ENCODE measurements at places on chromosomes 2 and 18.
A peak's percentile ranks its signal among the peaks of the same experiment; 100 is the strongest.

- no peak for DNase-seq
Observed at GRCh38 chr18:45254709-45255082, 360.6 kb upstream of the SLC14A2 start.

DNA sequence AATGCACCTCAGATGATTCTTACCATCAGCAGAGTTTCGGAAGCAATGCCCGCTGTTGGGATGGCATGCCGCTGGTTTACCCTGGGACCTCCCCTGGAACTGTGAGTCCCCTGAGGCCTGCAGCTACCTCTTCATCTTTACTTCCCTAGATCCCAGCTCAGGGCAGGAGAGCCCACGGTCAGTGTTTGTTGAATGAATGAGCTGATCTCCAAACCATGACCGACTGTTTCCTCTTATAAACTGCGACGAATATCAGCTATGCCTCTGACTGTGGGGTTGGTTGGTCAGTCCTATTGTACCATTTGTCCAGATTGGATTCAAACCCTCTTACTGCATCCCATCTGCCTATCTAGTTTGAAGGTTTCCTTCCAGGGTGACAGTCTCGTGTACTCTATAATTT, 64.4 kb downstream of the DDX1 start:
- no peak for DNase-seq

DNA sequence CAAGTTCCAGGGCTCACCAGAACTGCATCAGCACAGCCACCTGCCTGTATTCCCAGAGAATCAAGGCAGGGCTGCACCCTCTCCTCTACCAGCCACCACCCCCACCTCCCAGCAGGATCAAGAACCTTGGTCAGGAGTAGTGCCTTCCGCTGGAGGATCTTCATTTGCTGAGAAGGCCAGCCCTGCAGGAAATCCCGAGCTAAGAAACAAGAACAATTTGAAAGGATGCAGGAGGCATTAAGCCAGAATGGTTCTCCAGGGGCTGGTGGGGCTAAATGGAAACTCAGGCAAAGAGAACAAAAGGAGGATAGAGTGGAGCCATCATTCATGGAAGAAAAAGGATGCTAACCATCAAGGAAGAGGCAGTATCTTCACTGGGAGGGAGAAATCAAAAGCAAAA, 147.3 kb upstream of the SLC14A2 start:
- no peak for DNase-seq

GRCh38 chr2:240889601-240890560, 6.1 kb downstream of the MAB21L4 start:
- no peak for DNase-seq

- DNase-seq = no peak
Observed at GRCh38 chr18:28136071-28136470, 40.9 kb downstream of the CDH2 start.

GRCh38 chr2:141523199-141523598, 607.6 kb downstream of the LRP1B start:
- DNase-seq = no peak

DNA sequence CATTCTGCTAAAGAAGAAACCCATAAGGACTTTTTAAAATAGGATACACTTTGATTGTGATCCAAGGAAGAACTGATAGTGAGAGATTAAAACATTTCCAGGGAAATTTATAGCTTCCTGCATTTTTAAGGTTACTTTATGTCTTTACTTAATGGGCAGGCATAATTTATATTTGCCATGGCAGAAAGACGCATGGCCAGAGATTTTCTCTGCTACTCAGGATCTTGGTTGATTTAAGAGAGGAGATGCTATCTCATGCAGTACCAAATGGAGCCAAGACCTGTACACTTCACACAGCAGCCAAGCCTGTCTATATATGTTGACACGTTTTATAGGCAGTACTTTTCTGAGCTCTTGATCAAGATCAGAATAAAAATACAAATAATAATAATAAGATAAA, 60.9 kb upstream of the NT5C1B start:
- DNase-seq = no peak

- peak; percentile 47 for DNase-seq
Observed at GRCh38 chr2:224284134-224284946, 117.6 kb downstream of the FAM124B start.

- DNase-seq = no peak
Observed at GRCh38 chr2:182649316-182649715, 66.7 kb upstream of the DNAJC10 start.

- DNase-seq = no peak
Observed at GRCh38 chr2:96913117-96913397, 43.2 kb upstream of the SEMA4C start.

DNA sequence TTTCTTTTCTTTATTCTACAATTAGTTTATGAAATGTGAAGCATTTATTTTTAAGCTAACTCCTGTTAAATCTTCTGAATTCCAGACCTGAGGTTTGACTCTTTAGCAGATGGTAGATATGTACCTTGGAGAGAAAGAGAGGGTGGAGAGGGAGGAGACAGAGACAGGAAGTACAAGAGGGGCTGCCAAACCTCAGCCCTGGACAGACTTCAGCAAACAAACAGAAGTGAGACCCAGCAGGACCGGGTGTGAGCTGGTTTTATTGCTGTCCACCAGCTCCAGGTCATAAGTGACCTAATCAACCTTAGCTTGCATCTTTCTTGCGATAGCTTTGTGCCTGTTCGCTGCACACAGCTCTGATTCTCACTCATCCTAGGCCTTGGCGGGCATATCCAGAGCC, 168.6 kb downstream of the CNTNAP5 start:
- DNase-seq = no peak

- DNase-seq = no peak
Observed at GRCh38 chr2:34308140-34308539, 709.0 kb upstream of the FAM98A start.

DNA sequence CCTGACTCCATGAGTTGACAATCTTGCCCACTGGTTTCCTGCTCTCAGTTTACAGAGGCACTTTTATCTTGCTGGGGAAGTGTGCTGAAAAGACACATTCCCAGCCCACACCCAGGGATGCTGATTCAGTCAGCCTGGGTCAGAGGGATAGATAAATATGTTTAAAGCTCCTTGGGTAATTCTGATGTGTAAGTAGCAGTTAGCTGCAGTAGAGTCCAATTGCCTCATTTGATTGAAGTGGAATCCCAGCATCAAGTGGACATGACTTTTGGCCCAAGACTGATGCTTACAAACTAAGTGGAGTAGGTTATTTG, 29.4 kb downstream of the PSD4 start:
- no peak for DNase-seq

- no peak for DNase-seq
Observed at GRCh38 chr2:100988630-100989417, 13.3 kb upstream of the RPL31 start.

- DNase-seq = no peak
Observed at GRCh38 chr18:74299746-74300145, 8.0 kb upstream of the CYB5A start.

DNA sequence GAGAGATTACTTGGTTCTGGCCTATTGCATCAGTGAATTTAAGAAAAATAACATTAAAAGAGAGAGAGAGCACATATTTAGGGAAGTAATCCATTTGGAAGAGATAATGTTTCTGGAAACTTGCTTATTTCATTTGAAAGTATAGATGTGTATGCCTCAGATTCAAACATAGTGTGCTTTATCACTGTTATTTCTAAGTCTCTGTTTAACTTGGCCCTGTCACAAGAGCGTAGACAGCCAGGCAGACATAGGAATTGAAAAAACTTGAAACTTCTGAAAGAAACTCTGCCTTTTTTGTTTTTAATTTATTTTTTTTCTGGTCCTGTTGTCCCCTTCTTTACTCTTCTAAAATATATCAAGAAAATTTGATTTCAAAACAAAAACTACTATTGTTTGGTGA, 849.1 kb downstream of the CNTNAP5 start:
- no peak for DNase-seq

DNA sequence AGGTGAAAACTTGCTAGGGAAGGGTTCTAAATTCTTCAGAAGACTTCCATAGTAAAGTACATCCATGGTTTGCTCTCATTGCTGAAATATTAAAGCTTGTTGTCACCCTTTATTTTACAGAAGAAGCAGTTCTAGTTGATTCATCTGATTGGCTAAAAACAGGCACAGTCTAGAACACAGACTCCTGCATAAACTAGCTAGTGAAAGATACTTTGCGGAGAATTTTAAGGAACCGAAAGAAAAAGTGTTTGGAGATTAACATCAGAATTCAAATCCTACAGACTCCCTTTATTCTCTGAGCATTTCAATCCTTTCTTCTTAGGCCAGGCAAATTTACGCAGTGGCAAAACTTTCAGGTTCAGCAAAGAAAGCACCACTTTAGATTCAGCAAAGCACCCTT, 1076.5 kb upstream of the ZEB2 start:
- DNase-seq = no peak

GRCh38 chr18:80108739-80109675, at the start of gene ADNP2:
Gene ADNP2 (plus strand): TSS chr18:80109262. CDS start chr18:80117543, 8,281 bp downstream.
- peak; percentile 86 for DNase-seq

GRCh38 chr2:9764153-9764778, 79.0 kb upstream of the TAF1B start:
- DNase-seq = no peak

DNA sequence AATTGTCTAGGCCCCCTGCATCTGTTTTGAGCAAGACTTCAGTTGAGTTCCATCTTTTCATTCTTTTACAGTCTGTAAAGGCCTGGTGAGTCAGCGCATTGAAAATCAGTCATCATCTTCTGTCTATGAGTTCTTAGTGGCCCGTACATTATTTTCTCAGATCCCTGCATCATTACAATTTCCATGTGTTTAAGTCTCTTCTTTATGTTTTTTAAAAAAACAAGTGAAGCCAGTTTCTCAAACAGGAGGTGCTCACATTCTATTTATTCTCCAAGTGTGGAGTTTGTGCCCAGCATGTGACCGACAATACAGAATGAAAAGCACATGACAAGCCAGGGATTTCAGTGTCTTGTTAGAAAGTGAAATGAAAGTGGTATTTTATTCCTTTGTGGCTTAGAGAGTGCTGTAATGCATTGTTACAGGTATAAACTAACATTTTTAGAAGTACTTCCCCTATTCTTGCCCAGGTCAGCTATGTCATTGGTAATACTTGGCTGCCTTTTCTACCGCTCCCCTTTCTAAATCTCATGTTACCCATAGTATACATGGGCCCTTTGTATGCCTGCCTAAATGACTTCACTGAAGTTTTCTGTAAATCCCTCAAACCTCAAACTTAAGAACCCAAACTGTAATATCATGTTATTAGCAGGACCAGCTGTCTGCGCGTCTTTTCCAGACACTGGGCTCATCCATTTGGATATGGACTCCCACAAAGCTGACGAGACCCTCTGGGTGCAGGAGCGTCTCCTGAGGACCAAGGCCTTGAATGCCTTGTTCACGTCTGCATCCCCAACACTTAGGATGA, 67.6 kb downstream of the FEZ2 start:
- DNase-seq = no peak

DNA sequence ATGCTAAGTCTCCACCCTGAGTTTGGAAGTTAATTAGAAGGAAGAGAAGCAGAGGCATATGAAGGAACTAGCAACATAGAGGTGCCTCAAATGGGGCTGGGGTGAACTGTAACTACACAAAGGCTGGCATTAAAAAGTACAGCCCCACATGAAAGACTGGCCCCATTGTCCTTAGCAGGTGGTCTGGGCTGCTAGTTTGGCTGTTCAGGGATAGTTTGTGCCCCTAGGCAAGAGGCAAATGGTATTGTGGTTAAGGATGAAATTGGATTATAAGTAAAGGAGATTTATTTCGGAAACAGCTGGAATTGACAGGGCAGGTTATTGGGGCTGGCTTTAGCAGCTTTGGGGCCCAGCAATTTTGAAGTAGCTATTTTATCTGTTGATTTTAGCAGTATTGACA, 365.7 kb upstream of the TNP1 start:
- no peak for DNase-seq

GRCh38 chr2:189337656-189338055, 103.6 kb upstream of the WDR75 start:
- DNase-seq = no peak

DNA sequence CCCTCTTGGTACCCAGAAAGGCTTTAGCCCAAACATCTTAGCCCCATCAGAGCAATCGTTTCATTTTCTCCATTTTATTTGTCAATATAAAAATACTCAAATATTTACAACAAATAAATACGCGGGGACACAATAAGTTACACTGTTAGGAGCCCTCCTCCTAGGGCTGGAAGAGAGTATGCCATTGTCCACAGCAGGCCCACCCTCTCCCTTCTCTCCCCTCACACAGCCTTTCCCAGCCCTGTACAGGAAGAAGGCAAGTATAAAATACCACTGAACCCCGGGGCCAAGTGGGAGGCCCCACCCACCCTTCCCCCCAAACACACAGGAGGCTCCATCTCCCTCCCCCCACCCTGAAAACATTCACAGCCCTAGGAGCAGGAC, 1.9 kb upstream of the ANKRD39 start:
- DNase-seq = no peak

GRCh38 chr18:11074889-11075288, 74.5 kb downstream of the PIEZO2 start:
- DNase-seq = no peak

DNA sequence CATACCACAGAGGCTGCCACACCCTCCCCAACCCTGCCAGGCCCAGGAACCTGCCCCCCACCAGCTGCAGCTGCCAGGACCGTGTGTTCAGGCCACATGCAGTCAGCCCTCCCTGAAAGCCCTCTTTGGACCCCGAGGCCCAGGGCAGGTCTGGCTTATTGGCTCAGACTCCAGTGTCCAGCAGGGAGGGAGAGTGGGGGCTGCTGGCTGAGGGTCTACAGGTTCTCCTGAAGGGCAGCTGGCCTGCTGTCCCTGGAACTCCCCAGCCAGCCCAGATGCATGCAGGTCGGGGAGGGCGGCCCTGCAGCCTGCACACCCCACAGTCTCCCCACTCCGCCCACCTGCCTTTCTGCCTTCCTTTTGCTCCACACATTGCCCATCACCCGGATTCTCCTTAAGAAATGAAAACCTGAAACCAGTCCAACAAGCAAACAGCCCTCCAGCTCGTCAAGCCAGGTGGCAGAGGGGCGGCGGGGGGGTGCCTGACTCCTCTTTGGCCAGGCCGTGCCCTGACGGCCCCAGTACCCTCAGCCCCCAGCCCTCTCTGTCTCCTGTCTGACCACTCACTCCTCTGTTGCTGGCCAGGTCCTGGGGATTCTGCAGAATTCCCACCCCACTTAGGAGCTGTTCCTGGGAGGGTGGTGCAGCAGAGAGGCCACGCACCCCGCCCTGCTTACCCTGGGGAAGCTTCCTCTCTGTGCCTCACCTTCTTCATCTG, 18.0 kb downstream of the GPR35 start:
- DNase-seq = no peak

DNA sequence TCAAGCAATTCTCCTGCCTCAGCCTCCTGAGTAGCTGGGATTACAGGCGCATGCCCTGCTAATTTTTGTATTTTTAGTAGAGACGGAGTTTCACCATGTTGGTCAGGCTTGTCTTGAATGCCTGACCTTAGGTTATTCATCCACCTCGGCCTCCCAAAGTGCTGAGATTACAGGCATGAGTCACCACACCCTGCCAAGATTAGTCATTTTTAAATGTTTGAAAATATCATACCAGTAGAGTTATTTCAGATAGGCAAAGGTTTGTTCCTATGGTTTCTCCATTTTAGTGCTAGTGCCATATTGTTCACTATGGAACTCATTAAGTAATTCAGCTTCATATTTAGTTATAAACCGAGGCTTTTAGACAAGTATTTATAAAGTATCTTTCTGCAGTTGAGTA, 52.3 kb downstream of the HIBCH start:
- no peak for DNase-seq

- no peak for DNase-seq
Observed at GRCh38 chr2:209974576-209974975, 27.9 kb upstream of the RPE start.

Measured in CD4-positive, alpha-beta T cell treated with Interleukin-15 for 4 hours (primary cell).